ENCODE measurements at places on chromosomes 16 and 17.

GRCh38 chr17:32226886-32227285 is 38.7 kb upstream of the RHBDL3 start:
- no peak for DNase-seq

GRCh38 chr16:87496447-87496801 is 3.6 kb upstream of the ZCCHC14 start:
- no peak for DNase-seq

DNA sequence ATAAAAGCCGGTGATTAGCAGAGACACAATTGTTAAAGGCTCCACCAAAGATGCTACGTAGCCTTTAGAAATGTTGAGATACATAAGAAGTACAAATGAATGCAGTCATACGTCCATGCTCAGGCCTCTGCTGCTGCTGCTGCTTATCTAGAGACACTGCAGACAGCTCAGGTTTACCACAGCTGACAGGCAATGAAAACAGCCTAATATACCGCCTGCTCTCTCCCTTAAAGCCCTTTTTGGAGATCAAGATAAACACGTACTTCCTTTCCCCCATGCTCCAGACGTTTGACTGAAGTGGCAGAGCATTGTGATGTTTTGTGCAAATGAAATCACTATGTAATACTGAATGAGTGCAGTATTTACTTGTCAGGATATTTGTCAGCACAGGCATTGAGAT is 185.3 kb downstream of the AATF start:
- no peak for DNase-seq

GRCh38 chr17:4199818-4200402 is 56.9 kb downstream of the CYB5D2 start:
- no peak for DNase-seq
